ENCODE measurements at places on chromosomes 7 and 10.

DNA sequence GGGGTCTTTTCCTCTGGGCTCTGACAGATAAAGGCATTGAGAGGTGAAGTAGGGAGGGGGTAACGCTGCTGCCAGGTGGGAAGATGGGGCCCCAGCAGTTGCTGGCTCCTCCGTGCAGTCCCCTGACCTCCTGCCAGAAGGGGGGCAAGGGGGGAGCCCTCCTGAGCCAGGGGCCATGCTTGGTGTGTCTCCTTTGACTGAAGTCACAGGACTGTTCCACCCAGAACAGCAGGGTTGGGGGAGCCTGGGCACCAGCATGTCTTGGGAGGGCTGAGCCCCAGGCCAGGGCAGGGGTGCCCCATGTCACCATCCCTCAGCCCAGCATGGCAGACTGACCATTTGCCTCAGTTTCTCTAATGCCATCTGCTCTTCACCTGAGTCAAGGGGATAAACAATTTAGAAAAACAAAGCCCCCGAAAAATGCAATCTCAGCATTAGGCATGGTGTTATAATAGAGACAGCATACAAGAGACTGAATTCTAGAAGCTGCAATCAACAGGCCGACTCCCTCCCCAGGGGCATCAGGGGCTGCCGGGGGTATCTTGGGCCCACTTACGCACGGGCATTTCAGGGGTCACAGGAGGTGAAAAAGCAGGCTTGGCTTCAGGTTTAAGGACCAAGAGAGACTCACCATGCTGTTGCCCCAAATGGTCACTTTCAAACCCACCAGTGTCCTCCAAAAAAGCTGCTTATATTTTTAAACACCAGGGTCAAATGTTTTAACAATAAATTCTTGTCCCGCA lies 108.6 kb upstream of the GPR26 start:
- no peak for DNase-seq

DNA sequence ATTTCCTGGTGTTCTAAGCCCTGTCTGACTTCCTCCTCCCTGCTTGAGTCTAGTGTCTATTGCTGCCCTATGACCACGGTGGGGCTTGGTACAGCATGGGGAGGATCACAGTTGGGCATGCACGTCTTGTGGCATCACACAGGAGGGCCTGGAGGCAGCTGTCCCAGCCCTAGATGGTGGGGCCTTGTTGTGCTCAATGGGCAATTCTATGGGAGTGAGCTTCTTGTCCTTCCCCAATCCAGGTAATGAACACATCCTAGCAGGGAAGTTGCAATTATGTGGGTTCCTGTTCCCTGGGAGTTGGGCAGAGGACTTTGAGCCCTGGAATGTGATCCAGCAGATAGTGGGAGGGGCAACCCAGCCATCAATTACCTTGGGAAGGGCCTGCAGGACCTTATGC lies 10.8 kb upstream of the FAM3C start:
- no peak for DNase-seq

DNA sequence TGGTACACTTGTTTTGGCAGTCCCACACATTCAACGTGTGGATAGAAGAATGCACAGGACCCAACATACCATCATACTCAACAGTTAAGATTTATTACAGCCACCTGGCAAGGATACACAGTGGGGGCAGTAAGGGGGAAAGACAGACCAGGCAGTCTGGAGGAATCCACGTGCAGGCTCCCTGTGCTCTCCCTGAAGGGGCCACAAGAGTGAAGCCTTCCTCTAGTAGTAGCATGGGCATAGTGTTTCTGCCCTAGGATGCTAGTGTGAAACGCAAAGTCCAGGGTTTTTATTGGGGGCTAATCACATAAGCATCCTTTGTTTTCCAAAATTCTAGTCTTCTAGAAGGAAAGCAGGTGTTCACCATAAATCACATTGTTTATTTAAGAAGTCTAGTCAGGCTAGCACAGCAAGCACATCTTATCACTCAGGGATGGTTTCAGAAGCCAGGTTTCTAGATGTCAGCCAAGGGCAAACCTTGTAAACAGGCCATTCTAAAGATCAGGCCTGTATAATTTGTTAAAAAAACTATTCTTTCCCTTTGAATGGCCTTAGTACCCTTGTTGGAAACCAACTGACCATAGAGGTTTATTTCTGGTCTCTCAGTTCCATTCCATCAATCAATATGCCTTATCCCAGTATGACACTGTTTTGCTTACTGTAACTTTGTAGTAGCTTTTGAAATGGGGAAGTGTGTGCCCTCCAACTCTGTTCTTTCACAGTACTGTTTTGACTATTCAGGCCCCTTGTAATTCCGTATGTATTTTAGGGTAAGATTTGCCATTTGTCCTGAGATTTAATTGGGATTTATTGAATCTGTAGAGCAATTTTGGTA lies 12.4 kb upstream of the TFAM start:
- DNase-seq, result no peak

DNA sequence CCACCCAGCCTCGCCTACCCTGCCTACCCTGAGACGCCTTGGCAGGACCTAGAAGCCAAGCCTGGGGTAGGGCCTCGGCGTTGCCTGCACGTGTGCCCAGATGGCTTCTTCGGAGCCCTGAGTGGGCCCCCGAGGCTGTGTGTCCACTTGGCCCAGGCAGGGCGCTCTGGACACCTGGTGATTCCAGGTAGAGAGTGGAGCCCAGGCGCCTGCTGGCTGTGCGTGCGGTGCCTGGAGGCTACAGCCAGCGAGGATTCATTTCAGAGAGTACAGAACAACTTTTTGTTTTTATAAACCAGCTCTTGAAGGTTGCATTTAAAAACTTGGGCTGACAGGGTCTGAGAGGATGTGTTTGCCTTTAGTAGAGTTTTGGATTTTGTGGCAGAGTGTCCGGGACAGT lies 40.0 kb downstream of the NKX6-2 start:
- no peak for DNase-seq

GRCh38 chr10:119466076-119466475 lies 76.4 kb downstream of the RGS10 start:
- no peak for DNase-seq

DNA sequence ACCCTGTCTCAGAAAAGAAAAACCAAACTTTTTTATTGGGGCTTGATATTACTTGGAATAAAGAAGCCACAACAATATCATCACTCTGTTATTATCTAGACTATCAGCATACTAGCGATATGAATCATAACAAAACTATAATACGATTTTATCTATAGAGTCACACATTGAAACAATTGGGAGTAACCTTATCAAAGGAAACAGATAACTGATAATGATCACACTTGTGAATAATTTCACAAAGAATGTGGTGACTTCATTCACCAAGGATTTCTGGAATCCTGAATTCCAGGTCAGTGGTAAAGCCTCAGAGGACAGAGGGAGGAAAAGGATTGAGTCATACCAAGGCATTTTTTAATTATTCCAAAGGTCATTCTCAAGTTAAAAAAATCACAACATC lies 32.1 kb upstream of the NMT2 start:
- DNase-seq, result no peak

DNA sequence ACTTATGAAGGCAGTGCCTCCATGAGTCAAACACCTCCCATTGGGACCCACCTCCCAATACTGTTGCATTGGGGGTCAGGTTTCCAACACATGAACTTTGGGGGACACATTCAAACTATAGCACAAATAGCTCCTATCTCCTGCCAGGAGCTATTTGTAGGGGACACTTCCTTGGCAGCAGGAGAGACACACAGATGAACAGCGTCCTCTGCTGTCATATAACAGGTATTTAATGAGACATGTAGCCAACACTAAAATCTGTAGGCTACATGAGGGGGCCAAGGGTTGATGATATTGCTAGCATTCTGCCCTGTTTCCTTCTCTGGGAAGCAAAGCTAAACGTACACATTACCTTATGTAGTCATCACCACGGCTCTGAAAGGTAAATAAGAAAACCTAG lies 2.6 kb upstream of the GPR26 start:
- no peak for DNase-seq

DNA sequence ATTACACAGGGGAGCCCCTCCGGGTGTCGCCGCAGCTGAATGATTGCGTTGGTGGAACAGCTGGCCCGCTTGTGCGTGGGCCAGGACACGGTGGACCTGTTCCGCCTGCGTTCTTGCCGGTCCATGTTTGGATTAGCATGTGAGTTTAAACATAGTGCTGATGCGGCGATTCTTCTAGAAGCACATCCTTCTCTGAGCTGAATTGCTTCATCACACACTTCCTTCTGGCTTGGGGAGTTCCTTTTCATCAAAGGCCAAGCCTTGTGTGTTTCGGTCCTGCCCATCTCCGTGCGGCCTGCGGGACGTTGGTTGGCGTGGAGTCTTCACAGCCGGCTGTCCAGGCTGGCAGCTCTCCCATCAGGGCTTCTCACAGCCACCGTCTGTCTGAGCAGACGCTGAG lies 45.5 kb upstream of the SLC29A4 start:
- no peak for DNase-seq

GRCh38 chr7:140053812-140054539 lies 8.8 kb downstream of the PARP12 start:
- DNase-seq, result no peak

DNA sequence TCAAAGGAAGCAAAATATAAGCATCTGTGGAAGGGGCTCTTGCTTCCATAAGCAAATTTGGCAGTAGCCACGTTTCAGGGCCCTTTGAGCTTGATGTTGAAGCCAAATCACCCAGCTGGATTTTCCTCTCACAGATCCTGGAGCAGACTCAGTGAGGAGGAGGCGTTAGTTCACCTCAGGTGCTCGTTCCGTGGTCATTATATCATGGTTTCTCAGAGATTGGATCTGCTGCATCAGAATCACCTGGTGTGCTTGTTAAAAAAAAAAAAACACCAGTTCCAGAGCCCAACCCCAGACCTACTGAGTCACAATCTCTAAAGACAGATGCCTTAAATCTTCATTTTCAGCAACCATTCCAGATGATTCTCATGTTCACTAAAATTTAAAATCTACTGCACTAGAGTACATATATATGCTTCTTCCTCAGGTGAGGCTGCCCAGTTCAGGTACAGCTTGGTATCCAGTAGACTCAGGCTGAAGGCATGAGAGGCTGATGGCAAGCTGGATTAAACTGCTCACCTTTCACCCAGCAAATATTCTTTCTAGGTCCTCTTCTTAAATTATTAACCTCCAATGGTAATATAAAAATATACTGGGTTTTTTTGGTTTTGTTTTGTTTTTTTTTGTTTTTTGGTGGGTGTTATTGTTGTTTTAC lies 24.9 kb downstream of the TFAM start:
- DNase-seq, result no peak

Measured in T-helper 2 cell (primary cell).